Naive B cell (primary cell): ENCODE measurements at places on chromosomes 1 and 21.

DNA sequence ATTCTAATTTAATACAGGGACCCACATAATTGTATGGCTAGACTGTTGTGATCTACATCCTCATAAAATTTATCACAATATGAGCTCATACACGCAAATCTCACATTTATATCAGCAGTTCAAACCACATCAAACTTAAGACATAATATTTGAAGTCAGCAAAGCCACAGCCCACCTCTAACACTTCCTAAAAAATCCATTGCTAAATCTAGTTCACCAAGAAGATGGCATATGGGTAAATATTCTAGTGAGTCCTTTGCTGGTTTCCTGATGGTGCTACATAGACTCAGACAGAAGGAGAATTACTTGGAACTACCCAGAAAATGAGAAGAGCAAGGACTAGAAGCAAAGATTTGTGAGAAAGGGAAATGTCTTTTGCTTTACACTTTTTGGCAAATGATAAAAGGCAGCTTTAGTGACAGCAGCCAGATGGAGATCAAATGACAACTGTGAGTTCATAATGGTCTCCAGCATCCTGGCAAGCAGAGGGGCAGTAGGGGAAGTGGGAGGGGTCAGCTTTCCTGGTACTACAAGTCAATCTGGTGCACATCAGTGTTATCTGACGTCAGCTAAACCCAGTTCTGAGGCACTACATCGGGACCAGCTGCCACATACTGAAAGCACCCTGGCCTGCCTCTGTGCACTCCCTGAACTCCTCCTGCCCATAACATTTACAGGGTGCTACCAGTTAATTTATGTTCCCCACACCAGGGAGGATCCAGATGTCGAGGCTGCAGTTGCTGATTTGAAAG is 10.6 kb upstream of the GADD45A start:
- no peak for DNase-seq

- no peak for DNase-seq
Observed at GRCh38 chr21:46152927-46153246, 2.5 kb downstream of the FTCD start.

DNA sequence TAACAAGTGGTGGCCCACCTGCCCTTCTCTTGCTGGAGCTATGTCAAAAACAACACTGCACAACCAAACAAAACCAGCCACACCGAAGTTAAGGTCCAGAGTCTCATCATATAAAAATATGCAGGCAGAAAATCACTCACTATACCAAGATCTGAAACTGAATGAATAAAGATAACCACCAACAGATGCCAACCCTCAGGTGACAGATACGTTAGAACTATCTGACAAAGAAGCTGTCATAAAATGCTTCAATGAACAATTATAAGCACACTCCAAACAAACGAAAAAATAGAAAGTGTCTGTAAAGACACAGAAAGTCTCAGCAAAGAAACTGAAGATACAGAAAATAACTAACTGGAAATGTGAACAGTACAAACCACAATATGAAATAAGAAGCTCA is 14.0 kb downstream of the ZNF496 start:
- DNase-seq, result no peak

- DNase-seq, result no peak
Observed at GRCh38 chr21:29221253-29221744, 77.4 kb upstream of the BACH1 start.

GRCh38 chr1:24990779-24991641 is 60.9 kb upstream of the RUNX3 start:
- DNase-seq, result no peak

DNA sequence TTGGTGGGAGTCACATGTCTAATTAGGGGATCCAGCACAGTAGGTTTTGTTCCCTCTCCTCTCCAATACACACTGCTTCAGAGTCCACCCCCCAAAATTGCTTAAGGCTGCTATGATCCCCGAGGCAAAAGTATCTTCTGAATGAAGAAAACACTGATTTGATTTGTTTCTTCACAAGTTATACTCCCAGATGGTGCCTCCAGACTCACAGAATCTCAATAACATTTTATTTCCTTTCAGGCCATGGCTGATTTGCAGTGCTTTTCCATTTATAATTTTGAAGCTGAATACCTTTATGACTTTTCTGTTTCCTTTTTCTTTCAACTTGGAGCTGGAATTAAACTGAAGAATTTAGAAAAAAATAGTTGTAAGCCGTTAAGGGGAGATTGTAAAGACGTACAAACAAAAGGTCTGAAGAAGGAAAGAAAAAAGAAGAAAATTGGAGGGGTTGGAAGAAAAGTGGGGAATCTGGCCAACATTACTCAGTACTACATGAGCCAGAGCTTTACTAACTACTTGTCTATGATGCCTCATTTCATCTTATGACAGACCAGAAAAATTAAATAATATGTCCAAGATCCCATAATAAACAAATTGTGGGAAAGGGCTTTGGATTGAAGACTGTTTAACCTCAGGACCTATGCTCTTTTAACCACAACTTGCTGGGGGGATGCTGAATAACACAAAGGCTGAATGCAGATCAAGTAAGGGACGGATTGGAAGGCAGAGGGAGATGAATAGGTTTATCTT is 75.9 kb downstream of the NUF2 start:
- no peak for DNase-seq

DNA sequence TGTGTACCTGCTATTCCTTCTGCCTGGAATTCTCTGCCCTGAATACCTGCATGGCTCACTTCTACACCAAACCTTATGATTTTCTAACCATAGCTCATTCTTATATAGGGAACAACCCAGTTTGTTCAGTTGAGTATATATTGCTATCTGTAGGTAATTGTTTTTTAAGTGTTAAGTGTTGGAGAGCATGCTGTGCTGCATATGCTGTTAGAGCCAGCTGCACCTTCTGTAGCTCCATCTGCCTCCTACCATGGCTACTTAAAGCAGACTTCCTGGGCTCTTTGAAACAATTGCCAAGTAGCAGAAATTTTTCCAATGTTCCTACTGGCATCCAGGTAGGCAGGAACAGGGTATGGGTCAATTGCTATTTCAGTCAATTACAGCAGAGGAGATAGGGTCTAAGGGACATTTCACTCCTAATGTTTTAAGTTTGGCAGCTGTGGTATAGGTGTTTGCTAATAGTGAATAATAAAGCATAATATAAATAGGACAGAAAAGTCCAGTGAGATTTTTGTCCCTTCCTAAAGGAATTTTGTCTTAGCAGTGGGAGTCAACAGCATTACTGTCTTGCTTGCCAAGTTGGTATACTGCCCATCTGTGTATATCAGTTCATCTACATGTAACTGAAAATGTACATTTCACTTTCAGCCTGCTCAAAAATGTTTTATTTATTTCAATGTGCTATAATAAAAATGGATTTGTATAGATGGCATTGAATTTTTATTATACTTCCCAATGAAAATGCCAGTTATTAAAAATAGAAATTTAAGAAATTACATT is 34.0 kb upstream of the C1orf115 start:
- DNase-seq, result no peak

GRCh38 chr1:101389547-101389929 is 152.7 kb downstream of the S1PR1 start:
- no peak for DNase-seq

- no peak for DNase-seq
Observed at GRCh38 chr21:31597683-31598082, 61.8 kb upstream of the SOD1 start.

- DNase-seq, result no peak
Observed at GRCh38 chr1:233700338-233700737, 86.4 kb downstream of the KCNK1 start.

DNA sequence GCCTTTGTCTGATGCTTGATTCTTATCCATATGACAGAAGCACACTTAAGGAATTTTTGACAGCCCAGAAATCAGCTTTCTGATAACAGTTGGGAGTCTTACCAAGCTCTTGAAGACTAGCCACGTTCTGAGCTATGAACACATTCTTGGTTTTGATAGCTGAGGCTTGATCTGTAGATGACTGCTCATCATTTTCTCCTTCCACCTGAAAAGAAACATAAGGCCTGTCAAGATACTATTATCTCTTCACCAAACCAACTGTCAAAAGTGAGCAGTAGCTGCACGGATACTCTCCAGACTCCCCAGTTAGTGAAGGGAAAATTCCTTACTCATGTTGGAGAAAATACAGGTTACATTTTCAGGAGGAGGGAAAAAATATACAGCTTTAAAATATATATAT is 12.2 kb downstream of the UBR4 start:
- DNase-seq, result no peak

DNA sequence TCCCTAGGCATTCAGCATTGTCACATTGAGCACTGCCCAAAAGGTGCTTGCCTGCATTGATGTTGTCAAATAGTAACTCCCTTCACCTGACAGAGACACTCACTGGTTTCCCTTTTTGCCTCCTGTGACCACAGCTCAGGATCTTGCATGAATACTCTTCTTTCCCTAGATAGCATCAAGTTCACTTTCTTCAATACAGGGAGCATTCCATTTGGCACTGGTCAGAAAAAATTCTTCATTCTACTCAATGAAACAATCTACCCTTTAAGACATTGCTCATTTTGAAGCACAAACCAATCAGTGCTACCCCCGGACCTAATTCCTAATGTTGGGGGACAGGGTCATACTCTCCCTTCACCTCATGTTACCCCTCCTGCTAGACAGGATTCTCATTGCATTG is 319.0 kb upstream of the SNX7 start:
- DNase-seq, result no peak

DNA sequence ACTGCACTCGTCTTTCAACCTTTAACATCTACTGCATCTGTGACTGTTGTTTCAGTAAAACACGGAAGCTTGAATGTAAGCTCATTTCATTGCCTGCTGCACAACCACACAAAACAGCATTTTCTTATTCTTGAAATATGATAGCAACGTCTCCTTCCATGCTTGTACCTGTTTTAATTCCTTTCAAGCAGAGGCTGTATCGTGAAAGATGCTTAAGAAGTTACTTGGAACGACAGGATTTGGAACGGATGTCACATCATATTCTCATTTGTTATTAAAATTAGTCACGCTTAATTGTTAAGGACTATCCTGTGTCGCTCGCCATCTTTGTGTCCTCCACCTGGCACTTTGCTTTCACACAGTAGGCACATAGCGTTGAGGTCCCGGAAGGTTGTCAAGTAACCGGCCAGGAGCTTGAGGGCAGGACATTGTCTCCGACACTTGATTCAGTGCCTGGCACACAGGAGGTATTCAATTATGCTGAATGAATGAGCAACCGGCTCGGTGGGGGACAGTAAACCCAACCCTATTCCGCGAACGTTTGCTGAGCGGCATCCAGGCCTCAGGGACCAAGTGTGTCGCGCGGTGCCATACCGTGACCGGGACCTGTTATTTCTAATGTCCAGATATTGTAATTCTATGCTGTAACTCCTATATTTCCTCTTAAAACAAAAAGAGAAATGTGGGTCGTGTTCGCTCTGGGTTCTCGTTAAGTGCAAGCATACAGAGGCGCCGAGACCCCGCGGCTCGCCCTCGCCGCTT is 499 bp upstream of the SH3GLB1 start:
- DNase-seq, result no peak

DNA sequence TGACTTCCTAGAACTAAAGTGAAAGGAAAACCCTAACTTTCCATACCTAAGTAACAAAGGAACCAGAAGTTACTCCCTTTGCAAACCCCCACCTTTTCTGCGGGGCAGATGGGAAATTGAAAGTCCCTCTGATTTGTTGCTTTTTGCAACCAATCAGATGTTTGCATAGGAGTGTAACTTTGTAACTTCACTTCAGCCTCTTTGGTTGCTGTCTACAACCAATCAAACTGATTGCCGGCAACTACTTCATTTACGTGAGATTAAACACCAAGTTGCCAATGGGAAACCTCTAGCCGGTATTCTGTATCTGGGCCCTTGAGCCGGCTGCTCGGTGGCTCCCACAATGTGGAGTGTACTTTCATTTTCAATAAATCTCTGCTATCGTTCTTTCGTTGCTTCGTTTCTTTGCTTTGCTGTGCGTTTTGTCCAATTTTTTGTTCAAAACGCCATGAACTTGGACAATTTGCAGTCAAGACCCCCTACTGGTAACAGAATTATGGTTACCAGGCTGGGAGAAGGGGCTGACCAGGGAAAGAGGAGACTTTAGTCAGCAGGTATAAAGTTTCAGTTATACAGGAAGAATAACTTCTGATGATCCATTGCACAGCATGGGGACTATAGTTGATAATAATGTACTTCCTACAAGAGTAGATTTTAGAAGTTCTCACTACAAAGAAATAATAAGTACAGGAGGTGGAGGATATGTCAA is 69.2 kb upstream of the RGS2 start:
- DNase-seq, result no peak

DNA sequence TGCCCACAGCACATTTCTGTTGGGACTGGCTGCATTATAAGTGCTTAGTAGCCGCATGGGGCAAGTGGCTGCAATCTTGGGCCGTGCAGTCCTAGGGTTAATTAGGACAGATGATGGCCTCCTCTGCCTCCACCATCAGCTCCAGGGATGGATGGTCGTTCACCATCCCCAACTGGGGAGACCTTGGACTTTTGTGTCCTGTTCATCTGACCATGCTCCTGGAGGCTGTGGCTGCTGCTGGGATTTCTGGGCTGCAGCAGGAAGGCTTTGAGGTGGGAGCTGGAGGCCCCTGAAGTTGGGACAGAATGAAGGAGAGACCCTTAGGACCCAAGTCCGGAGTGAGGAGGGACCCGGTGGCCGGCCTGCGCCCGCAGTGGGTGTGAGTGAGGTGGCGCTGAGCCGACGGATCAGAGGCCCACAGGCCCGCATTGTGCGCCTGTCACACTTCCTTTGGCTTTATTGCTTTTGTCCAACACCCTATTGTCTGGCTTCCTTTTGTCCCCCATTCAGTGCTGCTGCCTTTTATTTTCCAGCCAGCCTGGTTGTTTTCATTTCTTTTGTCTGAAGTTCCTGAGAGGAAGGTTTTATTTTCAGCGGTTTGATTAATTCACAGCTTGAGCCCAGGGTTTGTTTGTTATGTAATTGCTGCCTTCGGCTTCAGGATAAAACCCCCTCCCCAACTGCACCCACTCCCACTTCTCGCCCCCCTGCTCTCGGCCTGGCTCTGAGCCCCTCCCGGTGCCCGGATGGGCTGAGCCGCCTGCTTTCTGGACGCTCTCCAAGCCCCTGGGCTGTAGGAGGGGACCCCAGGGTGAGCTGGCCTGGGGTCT is 35.6 kb downstream of the SOX13 start:
- DNase-seq, result no peak

DNA sequence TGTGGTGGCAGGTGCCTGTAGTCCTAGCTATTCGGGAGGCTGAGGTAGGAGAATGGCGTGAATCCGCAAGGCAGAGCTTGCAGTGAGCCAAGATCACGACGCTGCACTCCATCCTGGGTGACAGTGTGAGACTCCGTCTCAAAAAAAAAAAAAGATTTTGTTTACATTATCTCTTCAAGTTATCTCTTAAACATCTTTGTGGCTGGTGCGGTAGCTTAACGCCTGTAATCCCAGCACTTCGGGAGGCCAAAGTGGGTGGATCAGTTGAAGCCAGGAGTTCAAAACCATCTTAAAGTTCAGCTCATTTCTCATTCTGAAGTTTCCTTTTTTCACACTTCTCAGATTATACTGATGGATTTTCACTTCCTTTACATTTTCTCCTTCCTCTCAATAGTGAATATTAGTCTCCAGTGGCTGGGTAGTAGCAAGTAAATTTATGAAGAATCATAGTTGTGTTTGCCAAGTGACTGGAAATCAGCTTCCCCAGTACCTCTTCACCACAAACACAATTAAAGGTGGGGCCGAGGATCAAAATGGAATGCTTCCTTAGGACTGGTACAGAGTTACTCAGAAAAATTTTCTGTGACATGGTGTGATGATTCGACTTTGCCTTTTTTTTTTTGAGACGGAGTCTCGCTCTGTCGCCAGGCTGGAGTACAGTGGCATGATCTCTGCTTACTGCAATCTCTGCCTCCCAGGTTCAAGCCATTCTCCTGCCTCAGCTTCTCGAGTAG is 13.8 kb downstream of the PIP5K1A start:
- DNase-seq, result no peak
